Activated CD4-positive, CD25-positive, alpha-beta regulatory T cell (primary cell): ENCODE measurements at places on chromosomes 7 and 10.

DNA sequence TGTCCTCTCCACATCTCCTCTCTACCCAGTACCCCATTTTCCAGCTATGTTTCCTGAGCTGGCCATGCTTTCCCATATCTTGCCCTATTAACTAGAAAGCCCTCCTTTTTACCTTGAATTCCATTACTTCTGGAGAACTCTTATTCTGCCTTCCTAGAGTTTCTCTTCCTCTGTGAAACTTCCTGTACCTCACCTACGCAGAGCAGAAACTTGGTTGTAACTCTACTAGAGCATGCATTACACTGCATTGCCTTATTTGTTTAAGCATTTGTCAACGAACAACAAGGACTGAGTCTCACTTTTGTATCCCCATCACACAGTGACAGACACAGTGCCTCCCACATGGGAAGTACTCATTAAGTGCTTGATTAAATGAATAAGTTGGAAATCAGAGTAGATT lies 36.4 kb downstream of the VCL start:
- no peak for DNase-seq

- DNase-seq = no peak
These were observed 20.1 kb downstream of the P4HA1 start for GRCh38 chr10:73076360-73077183.

DNA sequence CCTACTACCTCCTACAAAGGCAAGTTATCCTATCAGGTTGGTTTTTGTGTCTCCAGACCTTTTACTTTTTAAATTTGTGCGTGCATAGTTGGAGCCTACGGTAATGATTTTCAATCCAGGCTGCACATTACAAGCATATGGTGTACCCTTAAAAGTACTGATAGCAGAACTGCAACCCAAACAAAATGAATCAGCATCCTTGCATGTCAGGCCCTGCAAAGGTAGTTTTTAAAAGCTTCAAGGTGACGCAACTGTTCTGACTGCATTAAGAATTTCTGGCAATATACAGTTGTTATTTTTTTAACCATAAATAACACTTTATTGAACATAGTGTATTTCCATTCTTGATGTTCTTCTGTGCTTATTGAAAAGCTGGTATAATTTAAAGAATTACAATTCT lies 28.9 kb downstream of the GNAT3 start:
- DNase-seq = no peak

DNA sequence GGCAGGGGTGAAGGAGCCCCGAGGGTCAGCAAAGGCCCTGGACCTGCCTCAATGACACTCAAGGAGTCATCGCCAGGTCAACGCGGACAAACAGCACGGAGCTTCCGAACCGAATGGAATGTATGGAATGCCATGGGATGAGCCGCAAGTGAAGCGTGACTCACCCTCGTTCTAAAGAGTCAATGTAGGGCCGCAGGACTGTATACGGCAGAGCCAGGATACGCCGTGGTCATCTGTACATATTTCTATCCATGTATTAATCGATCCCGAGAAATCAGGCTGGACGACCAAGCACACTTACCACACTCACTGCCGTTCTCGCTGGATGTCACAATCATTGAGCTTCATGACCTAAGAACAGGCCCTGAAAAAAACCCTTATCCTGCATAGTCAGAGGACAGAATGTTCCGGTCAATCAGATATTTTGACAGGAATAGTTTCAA lies 4.3 kb downstream of the SNX8 start:
- no peak for DNase-seq

DNA sequence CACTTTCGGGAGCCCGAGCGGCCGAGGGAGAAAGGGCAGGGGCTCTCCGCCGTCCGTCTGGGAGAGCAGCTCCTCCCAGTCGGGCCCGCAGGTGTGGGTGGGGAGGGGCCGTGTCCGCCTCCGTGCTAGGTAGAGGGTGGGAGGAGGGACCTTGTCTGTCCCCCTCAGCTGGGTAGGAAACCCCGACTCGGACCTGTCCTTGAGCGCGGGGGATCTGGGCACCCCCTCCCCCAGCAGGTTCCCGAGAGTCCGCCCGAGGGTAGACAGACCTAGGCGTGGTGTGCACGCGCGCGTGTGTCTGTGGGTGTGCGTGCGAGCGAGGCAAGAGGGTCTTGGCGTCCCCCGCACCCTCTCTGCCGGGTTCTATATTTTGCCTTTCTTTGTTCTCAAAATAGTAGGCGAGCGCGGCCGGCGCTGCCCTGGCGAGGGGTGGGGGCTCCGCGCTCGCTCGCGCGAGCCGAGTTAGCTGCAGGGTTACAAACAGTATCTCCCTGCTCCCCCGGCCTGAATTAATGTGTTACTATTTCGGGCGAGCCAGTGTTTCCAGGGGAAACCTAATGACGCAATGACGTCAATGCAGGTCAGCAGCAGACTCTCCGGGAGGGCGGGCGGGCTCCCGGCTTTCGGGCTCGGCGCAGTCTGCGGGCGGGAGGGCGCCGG lies 73.9 kb upstream of the LEP start:
- no peak for DNase-seq

GRCh38 chr7:125136341-125136740 lies 206.7 kb upstream of the POT1 start:
- no peak for DNase-seq

- no peak for DNase-seq
These were observed 89.1 kb downstream of the CELF2 start for GRCh38 chr10:11106621-11107374.

DNA sequence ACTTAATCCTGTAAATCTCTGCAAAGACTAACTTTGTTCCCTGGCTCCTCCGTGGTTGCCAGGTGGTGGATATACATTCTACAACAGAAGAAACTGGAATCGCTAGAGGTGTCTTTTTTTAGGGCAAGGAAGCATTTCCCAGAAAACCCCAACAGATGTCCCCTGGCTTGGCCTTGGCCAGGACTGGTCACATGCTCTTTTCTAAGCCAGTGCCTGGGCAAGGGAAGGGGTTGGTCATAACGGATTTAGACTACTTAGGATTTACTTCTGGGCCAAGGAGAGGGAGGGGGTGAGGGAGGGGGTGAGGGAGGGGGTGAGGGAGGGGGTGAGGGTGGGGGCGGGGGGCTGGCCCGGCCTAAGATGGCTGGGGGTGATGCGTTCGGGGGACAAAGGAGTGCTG lies 105.7 kb downstream of the SNX10 start:
- no peak for DNase-seq

- no peak for DNase-seq
These were observed 6.1 kb downstream of the KCTD7 start for GRCh38 chr7:66634816-66635215.

- DNase-seq = no peak
These were observed 178.9 kb downstream of the CCDC71L start for GRCh38 chr7:106482091-106482490.

DNA sequence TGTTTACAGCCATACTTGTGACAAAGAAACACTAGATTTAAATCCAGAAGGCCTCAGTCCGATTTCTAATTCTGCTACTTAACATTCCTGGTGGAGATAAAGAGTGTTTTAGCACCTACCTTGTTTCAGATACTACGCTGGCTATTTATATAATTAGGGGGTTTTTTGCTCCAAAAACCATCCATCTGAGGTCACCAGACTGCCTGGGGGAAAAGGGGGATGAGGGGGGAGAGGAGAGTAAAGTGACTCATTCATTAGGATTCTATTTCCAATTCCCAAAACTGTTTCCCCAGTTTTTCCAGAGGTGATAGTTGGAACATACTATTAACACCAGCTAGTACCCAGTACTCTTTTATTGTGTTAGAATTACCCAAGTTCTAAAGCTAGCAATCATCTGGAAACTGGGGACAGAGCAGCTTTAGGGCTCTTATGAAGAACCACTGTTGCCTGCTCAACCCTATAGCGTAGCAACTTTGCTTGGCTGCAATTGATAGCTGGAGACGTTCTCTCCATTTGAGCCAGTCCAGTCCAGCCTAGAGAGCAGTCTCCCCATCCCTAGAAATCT lies 6.6 kb downstream of the GCC1 start:
- no peak for DNase-seq
